ENCODE measurements at places on chromosomes 11 and 22.
A peak's percentile ranks its signal among the peaks of the same experiment; 100 is the strongest.

GRCh38 chr22:28989484-28989883, 72.1 kb downstream of the C22orf31 start:
- DNase-seq: no peak

DNA sequence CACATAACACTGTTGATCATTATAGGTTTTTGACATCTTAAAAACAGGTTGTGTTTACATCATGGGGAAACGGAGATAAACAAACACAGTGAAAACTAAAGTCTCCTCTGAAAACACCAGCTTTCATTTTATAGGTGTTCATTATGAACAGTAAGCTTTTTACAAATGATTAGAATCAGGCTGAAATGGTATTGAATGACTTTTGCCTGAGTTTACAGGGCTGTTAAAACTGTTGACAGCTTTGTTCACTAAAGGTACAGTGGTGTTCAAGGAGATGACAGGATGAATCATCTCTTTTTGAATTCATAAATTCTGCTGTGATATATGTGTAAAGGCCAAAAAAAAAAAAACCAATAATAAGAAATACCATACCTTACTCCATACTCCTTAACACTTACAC, 184.6 kb upstream of the CNTN5 start:
- DNase-seq: no peak

DNA sequence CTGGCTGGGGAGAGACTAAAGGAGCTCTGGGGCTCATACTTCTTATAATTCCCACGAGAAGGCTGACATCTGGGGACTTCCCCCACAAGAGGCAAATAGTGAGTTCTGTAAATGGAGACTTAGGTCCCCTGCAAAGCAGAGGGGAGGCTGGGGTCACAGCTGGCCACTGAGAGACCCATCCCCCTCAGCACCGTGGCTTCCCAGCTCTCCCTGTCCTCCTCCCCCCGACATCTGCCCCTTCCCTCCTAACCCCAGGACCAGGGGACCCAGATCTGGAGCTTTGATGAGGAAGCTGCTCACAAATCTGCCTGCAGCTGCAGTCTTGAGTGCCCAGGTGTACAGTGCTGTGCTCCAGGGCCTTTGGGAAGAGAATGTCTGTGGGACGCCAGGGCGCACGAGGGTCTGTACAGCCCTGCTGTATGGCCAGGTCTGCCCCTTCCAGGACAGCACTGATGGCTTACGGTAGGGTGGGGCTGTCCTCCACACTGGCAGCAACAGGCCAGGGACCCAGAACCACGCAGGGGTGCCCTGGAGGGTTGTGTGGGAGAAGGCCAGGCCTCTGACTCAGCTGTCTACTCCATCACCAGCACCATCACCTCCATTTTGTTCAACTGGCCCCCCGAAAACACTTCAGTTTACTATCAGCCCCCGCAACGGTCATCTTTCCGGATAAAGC, 1.1 kb downstream of the RGL4 start:
- DNase-seq: no peak

GRCh38 chr22:27238935-27239510, 562.5 kb downstream of the MN1 start:
- peak; percentile 89 for DNase-seq

GRCh38 chr11:33273656-33274055, 16.5 kb downstream of the HIPK3 start:
- no peak for DNase-seq

GRCh38 chr11:76166314-76166713, 40.0 kb downstream of the WNT11 start:
- DNase-seq: no peak

DNA sequence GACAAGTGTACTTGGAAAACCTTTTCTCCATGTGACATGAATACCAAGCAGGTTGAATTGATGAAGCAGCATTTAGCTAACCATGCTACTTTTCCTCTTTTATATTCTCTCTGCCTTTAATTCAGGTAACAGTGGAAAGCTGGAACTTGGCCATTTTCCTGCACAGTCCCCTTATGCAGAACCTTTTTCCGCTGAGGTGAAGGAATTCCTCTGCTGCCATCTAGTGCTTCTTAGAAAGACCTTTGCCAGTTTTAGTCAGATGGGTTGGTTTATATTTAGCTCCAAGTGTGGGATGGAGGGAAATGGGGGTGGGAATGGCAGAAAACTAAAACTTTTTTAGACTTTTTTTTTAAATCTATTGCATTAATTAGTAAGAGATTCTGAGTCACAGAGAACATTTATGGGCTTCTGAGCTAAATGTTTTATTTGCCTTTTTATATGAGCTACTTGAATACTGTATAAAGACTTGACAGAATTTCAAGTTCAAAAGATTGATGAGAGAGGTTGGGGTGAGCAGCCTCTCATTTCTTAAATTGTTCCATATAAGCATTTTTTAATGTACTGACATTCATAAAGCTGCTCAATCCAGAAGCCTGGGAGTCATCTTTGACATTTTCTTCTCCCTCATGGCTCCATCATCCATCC, 153.9 kb upstream of the ZC3H12C start:
- DNase-seq: peak; percentile 84

DNA sequence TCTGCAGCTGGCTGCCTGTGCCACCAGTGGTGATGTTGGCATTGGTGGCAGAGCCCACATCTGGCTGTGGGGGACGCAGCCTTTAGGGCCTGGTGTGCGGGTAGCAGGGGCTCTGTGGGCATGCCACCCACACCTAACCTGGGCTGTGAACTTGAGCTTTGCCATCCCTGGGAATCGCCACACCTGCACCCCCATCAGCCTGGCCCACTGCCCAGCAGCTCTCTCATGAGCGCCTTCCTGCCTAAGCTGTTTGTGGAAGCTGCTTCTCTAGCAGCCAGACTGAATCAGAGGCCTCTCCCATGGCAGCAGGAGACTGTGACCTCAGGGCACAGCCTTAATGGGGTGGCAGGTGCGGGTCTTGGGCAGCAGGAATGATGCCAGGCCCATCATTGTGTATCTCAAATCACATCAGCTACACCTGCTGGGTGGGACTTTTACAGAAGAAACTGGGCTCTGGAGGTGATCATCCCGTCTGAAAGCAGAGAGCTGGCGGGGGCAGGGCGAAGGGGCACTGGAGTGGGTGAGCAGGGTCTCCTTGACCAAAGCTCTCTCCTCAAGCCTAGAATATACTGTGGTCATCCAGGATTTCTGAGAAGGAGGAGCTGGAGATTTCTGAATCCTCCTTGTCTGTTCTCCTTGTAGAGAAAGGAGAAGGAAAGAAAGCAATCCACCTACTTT, 17.8 kb upstream of the CARS1 start:
- no peak for DNase-seq

GRCh38 chr22:24338726-24339451, 68.3 kb downstream of the SPECC1L start:
- no peak for DNase-seq

DNA sequence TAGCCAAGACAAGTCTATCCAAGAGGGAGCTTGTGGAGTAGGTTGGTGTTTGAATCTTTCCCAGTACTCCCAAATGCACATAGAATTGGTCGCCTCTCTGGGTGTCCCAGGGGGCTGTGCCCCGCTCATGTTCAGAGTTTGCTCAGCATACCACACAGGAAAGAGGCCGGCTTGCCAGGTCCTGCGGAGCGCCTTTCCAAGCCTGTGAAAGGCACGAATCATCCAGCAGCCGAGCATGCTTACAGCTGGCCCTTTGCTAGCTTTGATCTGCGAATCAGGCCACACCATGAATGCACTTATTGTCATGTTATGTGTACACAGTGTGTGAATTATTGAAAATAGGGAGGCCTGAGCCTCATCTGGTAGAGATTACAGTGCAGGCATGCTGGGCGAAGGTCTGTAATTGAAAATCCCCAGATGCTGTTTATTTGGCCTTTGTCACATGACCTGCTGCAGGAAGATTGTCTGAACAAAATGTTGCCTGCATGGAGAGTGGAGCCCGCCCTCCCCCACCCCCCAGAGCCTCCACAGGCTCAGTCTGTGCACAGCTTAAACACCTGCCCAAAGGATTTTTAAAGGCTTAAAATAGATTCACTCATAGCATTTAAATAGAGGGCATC, 163.3 kb upstream of the RASSF10 start:
- DNase-seq: peak; percentile 70

DNA sequence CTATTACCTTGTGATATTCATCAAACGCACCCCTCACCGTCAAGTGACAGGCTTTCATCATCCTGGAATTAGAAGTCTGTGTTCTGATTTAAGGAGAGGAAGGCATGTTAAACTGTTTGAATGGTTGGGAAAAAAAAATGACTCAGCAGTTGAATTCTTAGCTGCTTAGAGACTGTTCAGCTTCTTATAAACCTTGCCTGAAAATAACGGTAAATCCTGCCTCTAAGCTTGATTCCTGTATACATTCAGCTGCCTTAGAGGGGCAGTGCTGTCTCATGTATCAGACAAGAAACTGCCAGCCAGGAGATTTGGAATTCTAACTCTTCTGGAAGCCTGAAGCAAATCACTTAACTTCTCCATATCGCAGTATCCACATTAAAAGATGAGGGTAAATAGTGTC, 437.4 kb downstream of the JRKL start:
- peak; percentile 7 for DNase-seq

DNA sequence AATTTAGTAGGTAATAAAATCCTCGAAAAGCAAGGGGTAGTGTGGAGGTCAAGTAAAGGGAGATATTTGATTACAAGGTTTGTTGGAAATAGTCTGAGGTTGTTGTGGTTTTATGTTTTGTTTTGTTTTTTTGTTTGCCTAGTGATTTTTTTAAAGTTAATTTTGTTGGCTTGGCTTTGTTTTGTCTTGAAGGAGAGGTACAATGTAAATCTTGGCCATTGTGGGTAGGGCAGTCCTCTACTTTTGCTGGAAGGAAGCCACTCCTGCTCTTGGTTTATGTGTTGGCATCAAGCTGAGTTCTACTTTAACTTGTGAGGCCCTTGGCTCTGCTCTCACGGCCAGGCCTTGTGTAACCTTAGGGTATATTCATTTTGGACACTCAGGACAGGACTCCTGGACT, 3.2 kb downstream of the AMOTL1 start:
- peak; percentile 9 for DNase-seq

GRCh38 chr11:62600367-62601121, 1.1 kb downstream of the MTA2 start:
- DNase-seq: no peak

GRCh38 chr11:106152824-106153223, 75.4 kb downstream of the AASDHPPT start:
- DNase-seq: no peak

- no peak for DNase-seq
Measured at GRCh38 chr22:22943521-22944267, 56.1 kb downstream of the IGLL5 start.

GRCh38 chr11:41133023-41133422, 326.4 kb downstream of the LRRC4C start:
- DNase-seq: no peak

DNA sequence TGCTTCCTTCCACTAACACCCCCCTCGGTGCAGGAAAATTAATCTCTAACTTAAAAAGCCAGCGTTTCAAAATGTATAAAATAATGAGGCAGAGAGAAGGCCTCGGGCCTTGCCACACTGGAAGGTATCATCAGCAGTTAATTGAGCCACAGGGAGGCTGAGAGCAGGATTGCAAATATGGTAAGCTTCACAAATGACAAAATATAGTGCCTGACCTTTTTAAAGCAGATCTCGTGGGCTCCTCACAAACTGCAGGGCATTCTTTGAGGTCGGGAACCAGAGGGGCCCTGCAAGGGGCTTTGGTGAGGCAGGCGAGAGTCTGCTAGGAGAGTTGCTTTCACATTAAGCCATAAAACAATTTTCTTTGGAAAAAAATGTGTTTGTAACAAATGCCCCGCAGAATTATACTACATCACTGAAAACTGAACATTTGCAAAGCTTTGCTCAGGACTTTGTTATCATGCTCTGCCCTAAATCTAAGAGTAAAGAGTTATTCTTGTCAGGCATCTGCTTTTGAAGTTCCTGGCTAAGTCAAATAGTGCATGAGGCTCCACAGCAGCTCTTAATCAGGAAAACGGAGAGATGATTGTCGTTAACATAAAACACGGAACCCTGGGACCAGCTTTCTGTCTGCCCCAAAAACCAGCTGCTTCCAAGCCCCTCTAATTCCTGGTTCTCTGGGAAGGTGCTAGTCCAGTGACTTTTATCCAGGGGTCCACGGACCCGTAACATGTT, 61.4 kb upstream of the SYT13 start:
- no peak for DNase-seq

- no peak for DNase-seq
Measured at GRCh38 chr11:107017104-107017432, 1.2 kb downstream of the GUCY1A2 start.

GRCh38 chr22:45262931-45263462, 21.8 kb upstream of the UPK3A start:
- DNase-seq: no peak

- DNase-seq: peak; percentile 21
Measured at GRCh38 chr22:30777587-30777986, 82.9 kb downstream of the OSBP2 start.

GRCh38 chr11:114211444-114212121, 84.6 kb upstream of the NNMT start:
- no peak for DNase-seq

- DNase-seq: no peak
Measured at GRCh38 chr11:107777110-107777509, 65.3 kb upstream of the SLN start.

DNA sequence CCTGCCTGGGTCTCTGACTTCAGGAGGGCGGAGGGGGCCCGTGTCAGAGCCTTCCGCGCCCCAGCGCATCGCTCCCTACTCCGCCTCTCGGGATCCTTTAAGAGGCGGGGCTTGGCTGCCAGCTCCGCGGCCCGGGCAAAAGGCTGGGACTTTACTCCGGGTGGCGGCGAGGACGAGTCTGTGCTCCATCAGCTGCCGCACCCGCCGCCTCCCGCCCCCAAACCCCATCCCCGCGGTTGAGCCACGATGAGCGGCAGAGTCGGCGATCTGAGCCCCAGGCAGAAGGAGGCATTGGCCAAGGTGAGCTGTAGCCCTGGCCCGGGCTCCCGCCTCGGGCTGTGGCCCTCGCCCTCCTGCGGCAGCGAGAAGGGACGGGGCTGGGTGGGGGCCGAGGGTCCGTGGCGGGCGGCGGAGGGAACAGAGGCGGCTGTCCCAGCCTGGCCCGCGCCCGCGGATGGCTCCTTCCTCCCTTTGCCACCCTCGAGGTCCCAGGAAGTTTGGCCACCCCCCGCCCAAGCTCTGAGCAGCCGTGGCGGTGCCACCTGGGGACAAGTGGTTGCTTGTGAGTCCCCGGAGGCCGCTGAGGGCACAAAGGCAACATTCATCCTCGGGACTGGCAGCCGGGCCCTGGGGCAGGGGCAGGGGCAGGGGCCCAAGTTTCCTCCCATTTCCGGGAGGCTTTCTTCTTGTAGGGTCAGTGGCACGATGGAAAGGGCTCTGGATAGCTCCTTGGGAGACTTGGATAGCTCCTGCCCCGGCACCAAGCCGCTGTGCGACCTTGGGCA, at the start of gene SEC14L2:
Gene SEC14L2, plus strand, starts transcription at position 148 of the 785 bp plus-strand sequence. Its CDS starts 99 bp downstream, at position 247.
- DNase-seq: peak; percentile 23

DNA sequence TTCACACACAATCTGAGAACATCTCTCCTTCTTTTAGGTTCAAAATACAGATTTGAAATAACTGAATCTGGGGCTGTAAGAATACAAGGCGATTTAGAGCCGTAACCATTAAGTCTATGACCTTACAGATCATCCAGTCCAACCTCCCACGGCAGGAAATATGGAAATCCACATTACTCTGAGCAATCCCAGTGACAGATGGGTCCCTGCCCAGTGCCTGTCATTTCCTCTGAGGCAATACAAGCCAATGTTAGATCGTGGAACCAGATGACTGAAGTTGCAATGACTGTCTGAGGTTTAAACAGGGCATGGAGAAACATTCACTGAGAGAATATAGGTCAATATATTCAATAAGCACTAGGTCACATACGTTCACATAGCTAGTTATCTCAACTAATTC, 77.4 kb upstream of the OR5AK2 start:
- peak; percentile 13 for DNase-seq

- DNase-seq: no peak
Measured at GRCh38 chr11:96279018-96279895, 63.7 kb downstream of the MAML2 start.

- no peak for DNase-seq
Measured at GRCh38 chr11:125111001-125111342, 454 bp downstream of the TMEM218 start.

All from NCI-H446 (cell line).